ENCODE measurements at places on chromosomes 12 and 14.

DNA sequence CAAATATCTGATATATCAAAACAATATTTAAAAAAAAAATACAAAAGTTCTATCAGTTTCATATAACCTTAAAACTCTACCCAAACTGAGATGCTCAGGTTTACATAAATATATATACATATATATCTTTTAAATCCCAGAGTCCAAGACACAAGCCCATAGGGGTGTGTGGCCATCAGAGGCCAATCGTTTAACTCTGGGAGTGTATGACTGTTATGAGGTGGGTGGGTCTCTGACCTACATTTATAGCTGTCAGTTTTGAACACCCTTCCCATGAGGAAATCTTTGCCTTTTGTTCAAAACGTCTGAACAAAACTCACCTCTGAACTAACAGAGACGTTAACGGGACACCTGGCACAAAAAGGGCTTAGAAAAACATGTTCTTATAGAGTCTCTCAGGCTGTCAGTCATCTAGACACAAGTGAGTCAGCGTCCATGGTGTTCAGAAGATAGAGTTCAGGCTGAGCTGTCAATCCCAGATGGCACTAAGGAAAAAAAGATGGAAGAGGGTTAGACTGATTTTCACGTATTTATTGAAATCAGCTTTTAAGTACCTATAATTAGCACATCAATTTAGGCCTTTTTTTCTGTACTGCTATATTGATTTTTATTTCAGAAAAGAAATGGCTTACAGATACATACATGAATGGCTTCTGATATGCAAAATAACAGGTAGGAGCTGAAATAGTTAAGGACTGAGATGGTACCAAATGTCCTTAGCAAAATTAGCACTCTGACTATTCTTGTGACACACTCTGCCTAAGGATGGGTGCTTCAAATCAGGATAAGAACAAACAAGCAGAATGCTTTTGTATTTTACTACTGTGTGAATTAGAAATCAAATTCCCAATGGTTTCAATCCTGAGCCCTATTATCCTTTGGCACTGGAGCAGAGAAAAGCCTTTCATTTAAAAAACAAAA, 29.2 kb downstream of the HIGD1C start:
- DNase-seq = no peak

DNA sequence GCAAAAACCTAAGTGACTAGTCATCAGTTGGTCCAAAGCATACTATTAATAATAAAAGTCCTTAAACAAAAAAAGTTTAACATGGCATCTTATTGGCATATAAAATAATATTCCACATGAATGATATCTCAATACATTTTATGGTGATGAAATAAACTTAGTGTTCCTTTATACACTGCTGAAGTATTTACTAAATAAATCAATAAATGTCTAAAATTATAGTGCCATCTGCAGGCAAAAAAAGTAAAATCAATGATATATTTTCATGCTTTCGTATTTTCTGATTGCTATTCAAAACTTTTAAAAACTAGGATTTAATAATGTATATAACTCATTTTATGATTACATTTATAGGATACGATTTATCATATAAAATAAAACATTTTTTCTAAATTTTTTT, 30.5 kb downstream of the PUS7L start:
- DNase-seq = no peak

- DNase-seq = no peak
Observed at GRCh38 chr14:100644784-100645183, 57.6 kb upstream of the BEGAIN start.

GRCh38 chr12:130331146-130331545, 6.5 kb upstream of the PIWIL1 start:
- no peak for DNase-seq

DNA sequence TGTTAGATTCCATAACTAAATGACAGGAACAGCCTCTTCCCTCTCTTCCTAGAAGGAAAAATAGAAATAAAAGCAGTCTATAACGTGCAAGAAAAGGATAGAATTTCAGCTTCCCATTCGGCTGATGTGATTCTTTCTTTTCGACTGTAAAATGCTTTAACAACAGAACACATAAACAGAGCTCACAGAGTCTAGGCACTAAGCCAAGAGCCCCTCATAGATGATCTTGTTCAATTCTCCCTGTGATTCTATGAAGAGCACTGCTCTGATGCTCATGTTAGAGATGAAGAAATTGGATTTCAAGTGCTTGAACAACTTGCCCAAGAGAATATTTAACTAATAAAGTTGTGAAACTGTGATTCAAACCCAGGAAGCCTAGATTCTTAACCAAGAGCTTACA, 232.7 kb downstream of the RPAP3 start:
- no peak for DNase-seq

- DNase-seq = no peak
Observed at GRCh38 chr14:61226015-61226654, 55.0 kb downstream of the TMEM30B start.

All from GM12892 (cell line).